ENCODE measurements at places on chromosomes 5 and 9. TPM values are rescaled to one million over a fixed set of nuclear protein-coding genes. Genes with fewer than 3 reads are reported as not detected.

Gene CCDC192
- 2.2 TPM for total RNA-seq

- no peak overlapping the region for H3K4me3 ChIP-seq
- no peak overlapping the region for H3K27ac ChIP-seq
- no peak for DNase-seq
- no peaks in the 10 kb centered on the region for H3K27me3 ChIP-seq
Observed at GRCh38 chr5:148858106-148858505, 31.7 kb downstream of the ADRB2 start.

DNA sequence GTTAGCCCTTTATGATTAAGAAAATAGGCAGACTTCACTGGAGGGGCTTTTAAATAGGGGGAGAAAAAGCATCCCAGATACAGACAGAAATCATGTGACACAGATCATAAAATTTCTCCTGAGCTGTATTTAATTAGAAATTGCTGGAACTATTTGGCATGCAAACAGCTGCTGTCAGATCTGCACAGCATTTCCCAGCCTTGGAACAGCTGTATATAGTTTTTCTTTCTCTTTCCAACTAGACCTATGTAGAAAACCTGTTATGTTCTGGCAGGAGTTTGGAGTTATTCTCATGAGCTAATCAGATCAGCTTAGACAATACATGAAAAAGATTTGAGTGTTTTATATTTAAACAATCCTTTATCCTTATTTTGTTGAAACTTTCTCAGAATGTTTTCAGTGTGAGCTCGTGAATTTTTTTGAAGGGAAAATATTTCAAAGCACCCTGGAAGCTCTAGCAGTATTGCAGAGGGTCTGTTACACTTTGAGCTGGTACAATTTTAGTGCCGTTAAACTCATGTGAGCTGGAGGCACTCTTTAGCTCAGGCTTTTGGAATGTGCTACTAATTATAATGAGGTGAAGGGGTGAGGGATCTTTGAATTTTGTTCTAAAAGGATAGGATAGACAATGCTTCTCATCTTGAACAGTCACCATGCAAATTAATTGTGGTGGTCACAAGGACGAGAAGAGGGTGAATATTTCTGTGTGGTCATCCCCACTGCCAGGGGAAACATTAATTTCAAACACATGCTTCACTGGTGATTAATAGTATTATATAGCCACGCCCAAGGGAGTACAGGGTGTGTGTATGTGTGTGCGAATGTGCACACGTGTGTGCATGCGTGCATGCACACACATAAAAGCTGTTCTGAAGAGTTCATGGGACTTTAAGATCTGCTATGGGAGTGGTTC lies 239.4 kb upstream of the FBXL7 start:
- H3K27ac ChIP-seq: peak overlapping the region; percentile 74
- H3K36me3 ChIP-seq: no peaks in the 10 kb centered on the region
- DNase-seq: peak; percentile 58
- H3K27me3 ChIP-seq: no peaks in the 10 kb centered on the region
- H3K4me3 ChIP-seq: no peak overlapping the region

Gene PCDHB6
- total RNA-seq: under 0.01 TPM

Gene FGF10
- total RNA-seq: 12.6 TPM

GRCh38 chr9:4214486-4214885 lies 85.4 kb downstream of the GLIS3 start:
- DNase-seq: no peak
- H3K27ac ChIP-seq: no peak overlapping the region
- peaks cover 14% of the 10 kb centered on the region for H3K4me1 ChIP-seq
- no peaks in the 10 kb centered on the region for H3K27me3 ChIP-seq

DNA sequence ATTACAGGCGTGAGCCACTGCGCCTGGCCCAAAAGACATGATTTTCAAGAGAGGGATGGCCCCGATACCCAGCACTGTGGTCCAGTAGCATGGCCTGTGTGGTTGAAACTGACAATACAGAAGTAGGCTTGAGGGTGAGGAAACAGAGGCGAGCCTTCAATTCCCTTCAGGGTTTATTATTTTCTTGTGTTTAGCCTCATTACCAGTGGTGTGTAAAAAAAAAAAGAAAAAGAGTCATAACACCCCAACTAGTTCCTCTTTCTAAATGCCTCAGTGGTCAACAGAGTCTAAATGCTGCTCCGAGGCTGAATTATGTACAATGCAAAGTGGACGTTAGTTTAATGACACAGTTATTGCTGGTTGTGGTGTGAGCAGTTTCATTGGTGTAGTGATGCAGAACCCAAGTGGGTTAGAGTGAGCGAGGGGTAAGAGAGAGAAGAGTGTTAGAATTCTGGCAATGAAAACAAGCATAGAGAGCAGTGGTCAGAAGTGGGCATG lies 58.8 kb downstream of the SNX30 start:
- no peak overlapping the region for H3K27ac ChIP-seq
- no peak for DNase-seq
- H3K27me3 ChIP-seq: no peaks in the 10 kb centered on the region
- no peaks in the 10 kb centered on the region for H3K4me1 ChIP-seq
- H3K36me3 ChIP-seq: no peaks in the 10 kb centered on the region
